ENCODE measurements at places on chromosomes 4 and X.

DNA sequence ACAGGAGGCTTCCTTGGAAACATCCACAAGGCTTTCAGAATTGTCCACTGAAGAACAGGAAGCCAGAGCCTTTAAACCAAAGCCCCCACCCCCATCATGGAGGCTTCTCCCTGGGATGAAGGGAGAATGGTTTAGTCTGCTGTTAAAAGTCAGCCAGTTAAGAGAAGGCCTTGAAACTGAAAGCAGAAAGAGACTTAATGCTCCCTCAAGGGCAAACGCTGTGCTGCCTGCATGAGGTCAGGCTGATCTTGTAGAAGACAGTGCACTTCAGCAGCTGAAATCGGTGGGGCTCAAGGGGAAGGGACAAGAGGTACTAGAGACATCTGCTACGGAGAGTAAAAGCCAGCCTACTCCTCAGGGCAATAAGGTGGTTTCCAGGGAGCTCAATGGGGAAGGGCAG lies 69.0 kb downstream of the HPRT1 start:
- DNase-seq: no peak

- no peak for DNase-seq
Observed at GRCh38 chr4:108146819-108147218, 21.9 kb downstream of the LEF1 start.

GRCh38 chr4:165838575-165838974 lies 34.5 kb upstream of the TLL1 start:
- no peak for DNase-seq

- DNase-seq: peak; percentile 46
Observed at GRCh38 chr4:15963001-15963451, at the start of gene FGFBP2. FGFBP2 (minus strand) TSS chr4:15963175; CDS start chr4:15963129, 46 bp downstream.

DNA sequence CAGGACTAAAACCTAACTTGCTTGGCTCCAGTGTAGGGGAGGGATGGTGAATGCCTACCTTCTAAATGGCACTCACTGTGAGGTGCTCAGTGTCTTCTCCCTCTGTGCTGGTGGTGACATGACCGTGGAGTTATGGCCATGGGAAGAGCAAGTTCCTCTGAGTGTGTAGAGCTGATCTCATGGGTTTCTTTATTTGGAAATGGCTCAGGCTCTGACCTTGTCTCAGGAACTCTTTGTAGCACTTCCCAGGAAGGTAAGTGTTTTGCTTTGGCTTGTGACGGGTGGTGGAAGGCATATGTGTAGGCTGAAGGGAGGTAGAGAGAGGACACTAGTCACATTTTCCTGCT lies 6.4 kb downstream of the MSN start:
- DNase-seq: no peak

GRCh38 chr4:46937493-46937892 lies 28.4 kb upstream of the COX7B2 start:
- DNase-seq: no peak

DNA sequence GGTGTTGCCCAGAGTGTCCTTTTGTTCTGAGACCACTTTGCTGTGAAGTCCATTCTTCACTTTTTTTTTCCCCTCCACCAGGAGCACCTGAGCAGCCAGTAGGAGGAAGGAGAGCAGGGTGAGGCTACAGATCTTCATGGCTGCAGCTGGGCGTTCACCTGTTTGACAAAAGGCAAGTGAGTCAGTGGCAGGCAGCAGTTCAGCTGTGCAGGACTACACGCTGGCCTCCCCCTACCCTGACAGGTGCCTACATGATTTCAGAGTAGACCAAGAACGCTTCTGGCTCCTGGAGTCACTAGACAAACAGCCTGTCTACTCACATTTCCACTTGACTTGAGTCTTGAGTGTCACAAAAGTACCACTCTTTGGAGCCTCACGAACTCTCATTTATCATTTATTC lies 2.0 kb downstream of the FGFBP1 start:
- no peak for DNase-seq

DNA sequence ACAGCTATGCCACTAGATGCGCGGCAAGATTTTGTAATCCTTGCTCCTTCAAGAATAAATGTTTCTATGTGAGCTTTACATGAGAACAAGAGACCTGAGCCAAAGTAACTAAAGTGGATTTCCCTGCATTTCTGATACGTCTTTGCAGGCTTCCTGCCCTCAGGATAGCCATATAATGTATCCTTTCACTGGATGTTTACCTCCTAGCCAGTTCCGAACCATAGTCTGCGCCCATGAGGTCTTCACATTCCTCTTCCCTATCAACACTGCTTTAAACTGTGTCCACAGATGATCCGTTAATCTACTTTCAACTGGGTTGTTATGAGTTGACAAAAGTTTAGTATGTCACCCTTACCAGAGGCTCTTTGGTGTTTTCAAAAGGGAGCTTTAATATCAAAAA lies 1889.1 kb upstream of the AGA start:
- no peak for DNase-seq

- DNase-seq: no peak
Observed at GRCh38 chr4:36173905-36174304, 70.4 kb downstream of the ARAP2 start.

All from stimulated activated CD8-positive, alpha-beta memory T cell treated with anti-CD3 and anti-CD28 coated beads, Interleukin-7, amount 100 ng/mL, for 1 hour (primary cell).